ENCODE measurements at places on chromosomes 4 and X.

- no peak for DNase-seq
Measured at GRCh38 chrX:78384486-78384885, 57.1 kb upstream of the CYSLTR1 start.

DNA sequence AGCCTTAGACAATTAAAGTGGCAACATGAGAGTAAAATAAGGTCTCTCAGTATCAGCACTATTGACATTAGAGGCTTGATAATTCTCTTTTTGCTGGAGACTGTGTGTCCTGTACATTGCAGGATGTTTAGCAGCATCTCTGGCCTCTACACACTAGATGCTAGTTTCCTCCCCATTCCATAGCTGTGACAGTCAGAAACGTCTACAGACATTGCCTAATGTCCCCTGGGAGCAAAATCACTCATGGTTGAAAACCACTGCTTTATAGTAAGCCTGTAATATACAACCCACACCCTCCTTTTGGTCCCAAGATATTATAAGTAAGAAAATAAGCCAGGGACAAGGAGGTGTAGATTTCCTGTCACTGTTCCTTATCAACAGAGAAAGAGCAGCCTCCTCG, 166.0 kb downstream of the FRMPD4 start:
- DNase-seq: no peak

DNA sequence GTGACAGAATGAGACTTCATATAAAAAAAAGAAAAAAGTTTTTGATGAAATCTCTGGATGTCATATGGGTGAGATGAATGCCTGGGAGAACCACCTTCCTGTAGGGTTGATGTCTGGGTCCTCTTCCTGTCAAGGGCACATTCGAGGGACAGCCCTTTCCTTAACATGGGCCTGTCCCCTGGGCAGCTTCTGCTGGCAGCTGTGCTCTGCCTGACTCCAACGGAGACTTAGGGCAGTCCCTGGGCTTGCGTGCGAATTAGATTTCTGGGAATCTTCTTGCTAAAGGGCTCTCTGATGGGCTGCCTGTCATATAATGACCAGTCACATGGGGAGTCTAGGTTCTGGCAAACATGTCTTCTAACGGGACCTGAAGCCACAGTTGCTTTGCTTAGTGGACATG, 40.7 kb downstream of the TNIP2 start:
- DNase-seq: no peak

- DNase-seq: no peak
Measured at GRCh38 chr4:72587334-72587733, 18.3 kb upstream of the ADAMTS3 start.
